HS-27A (cell line): ENCODE measurements at places on chromosomes 1 and 21.
A peak's percentile ranks its signal among the peaks of the same experiment; 100 is the strongest.

GRCh38 chr1:41504114-41505035, 19.9 kb upstream of the EDN2 start:
- DNase-seq: no peak

GRCh38 chr1:16138772-16139221, 17.1 kb downstream of the EPHA2 start:
- no peak for DNase-seq

- peak; percentile 97 for DNase-seq
These were observed 65.1 kb upstream of the JUN start for GRCh38 chr1:58848818-58849411.

GRCh38 chr1:95994643-95995042, 726.9 kb upstream of the PTBP2 start:
- no peak for DNase-seq

DNA sequence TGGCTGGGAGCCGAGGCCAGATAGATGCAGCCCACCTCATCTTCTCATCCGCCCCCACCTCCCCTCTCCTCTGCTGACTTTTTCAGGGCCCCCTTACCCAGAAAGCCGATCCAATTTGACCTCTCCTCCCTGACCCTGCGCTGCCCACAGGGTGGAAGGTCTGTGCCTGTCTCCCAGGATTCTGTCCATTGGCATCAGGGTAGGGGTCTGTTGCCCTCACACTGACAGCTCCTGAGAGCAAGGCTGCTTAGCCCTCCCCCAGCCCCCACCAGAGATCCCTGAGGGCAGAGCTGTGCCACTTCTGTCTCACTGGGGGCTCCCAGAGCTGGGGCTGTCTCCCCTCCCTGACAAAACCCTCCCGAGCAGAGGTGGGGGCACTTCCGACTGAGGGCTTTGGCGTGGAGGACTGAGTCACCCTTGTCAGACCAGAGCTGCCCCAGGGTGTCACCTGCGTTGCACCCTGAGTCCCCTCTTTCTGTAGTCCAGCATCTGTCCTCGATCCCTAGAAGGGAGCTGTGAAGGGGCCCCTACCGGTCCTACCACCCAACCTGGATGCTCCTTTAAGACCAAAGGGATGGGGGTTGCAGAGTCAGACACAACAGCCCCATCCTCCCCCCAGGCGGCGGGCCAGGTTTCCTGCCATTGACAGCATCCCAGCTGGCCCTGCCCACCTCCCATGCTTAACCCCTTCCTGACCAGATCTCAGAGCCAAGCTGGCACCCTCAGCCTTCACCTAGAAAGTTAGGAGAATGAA, 2.4 kb upstream of the FAM110D start:
- no peak for DNase-seq

- no peak for DNase-seq
These were observed 220.7 kb downstream of the HLX start for GRCh38 chr1:221099747-221100595.

DNA sequence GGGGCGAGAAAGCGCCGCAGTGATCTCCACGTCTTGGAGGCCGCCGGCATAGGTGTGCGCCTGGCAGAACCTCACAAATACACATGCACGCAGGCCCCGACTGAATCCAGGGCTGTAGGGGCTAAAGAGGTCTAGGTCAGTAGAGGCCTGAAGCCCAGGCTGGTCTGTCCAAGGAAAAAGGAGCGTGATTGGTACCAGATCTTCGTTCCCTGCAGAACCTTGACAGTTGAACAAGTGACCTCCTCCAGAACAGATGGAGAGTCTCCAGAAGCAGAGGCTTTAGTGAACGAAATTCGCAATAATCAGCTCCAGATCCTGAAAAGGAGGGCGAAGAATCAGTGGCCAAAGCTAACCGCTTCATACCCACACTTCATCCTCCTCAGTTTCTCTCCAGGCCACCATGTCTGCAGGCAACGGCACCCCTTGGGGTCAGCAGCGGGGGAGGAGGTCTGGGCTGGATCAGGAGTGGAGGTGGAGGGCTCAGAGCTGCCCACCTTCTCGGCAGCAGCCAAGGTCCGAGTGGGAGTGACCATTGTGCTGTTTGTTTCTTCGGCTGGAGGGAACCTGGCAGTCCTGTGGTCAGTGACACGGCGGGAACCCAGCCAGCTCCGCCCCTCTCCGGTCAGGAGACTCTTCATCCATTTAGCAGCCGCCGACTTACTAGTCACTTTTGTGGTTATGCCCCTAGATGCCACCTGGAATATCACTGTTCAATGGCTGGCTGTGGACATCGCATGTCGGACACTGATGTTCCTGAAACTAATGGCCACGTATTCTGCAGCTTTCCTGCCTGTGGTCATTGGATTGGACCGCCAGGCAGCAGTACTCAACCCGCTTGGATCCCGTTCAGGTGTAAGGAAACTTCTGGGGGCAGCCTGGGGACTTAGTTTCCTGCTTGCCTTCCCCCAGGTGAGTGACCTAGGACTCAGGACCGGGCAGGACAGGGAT, 749 bp upstream of the PEX11B start:
- peak; percentile 17 for DNase-seq

DNA sequence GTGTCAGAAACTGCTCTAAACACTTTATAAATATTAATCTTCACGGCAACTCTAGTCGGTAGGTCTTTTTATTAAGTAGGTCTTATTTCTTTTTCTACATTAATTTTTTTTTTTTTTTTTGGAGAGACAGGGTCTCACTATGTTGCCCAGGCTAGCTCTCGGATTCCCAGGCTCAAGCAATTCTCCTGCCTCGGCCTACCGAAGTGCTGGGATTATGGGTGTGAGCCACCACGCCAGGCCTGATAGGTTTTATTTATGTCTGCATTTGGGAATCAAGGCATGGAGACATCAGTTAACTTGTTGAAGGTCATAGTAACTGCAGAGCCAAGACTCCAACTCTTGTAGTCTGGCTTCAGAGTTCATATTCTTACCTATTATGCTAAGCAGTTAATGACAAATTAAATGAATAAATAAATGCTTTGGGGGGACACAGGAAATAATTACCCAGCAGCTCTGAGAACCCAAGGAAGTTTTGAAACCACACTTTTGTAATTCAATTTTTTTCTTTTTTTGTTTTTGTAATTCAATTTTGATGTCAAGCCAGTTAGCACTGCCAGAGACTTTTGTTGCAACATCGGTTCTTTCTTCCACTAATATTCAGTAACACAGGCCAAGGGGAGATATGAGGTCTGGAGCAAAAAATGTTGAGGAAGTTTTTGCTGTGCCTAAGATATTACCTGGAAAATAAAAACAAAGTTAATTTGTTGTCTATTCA, 9.4 kb upstream of the UAP1 start:
- DNase-seq: no peak

- DNase-seq: no peak
These were observed 124.5 kb downstream of the KCNK1 start for GRCh38 chr1:233738396-233738795.

DNA sequence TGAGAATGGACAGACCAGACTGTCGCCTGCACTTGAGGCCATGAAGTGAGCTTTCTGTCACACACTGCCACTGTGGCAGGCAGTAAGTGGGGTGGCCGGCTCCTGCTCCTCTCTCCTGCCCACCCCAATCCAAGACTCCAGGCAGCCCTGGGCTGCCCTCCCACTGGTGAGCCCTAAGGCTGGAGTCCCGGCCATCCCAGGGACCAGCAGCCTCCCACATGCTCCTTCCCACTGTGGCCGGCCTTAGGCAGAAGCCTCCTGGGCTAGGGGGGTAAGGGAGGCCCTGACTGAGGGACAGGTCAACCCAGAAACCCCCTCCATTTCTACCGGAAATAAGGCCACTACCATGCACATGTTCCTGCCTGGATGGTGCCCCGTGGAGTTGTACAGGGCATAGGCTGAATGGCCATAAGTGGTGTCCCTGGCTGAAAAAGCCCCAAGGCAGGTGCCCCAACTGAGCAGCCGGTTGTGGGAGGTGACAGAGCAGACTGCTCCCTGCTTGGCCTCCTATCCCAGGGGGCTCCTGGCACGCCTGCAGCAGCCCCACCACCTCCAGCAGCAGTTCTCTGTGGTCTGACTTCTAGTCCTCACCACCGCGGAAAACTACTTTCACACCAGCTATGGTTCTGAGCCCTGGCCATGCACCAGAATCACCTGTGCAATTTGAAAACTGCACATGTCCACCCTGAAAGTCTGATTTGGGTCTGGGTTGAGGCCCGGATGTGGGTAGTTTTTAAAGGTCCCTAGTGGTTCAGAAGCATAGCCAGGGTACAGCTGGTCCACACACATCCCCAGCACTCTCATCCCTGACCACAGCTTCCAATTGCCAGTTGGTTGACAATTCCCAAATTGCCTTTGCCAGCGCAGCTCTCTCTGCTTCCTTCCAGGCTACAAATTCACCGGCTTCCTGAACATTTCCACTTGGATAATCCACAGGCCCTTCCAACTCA, 1.6 kb upstream of the ARTN start:
- DNase-seq: no peak

GRCh38 chr1:213423041-213423440, 372.0 kb downstream of the RPS6KC1 start:
- DNase-seq: no peak

DNA sequence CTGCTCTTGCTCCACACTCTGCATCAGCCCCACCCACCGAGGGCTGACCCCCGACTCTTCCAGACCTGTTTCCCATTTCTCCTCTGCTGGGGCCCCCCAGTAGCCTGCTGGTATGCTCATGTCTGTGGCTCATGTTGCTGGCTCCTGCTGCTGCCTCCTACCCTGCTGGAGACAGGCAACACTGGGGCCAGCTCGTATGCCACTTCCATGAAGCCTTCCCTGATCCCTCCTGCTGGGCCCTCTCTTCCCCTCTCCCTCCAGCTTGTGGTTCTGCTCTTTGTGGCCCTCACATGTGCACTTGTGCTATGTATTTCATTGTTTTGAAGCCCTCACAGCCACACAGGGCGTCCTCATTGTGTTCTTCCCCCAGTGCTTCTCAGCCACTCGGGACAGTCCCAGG, 40.5 kb downstream of the CNN3 start:
- DNase-seq: no peak

- no peak for DNase-seq
These were observed 33.5 kb downstream of the DMAP1 start for GRCh38 chr1:44246806-44247205.

DNA sequence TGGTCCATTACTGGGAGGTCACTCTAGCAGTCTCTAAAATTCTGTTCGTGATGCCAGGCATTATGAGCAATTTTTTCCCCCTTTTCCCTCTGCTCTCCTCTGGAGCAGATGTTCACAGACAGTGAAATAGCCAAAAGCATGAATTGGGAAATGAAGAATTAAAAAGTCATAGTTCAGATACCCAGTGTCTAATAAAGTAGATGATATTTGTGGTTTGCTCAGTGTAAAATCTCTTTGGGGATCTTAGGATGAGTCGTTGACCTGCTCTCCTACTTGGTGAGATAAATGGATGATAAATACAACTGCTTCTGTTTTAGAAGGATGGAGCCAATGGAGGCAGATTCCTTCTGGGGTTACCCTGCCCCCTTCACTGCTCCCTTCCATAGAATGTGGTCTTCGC, 56.3 kb downstream of the KIAA0040 start:
- no peak for DNase-seq

DNA sequence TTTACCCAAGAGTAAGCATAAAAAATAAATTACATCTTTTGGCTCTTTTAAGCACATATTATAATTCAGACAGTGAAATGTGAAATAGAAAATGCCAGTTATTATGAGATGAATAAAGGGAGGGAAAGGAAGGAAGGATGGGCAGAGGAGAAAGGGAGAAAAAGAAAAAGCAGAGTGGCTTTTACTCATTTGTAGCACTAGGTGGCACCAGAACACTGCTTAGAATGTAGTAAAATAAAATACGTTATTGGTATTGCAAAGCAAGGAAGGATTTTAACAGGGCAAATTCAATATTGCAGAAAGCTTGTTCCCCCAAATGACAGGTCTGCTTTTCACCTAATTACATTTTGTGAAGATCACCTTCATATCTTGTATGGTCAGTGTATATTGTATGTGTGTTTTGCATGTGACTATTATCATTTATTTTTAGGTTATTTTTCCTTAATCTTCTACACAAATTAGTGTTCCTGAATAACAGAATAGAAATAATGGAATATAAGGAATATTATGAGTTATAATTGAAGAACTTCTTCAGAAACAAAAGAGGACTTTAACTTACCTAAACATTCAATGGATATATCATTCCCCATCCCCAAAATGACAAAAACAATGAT, 9.1 kb upstream of the PCNX2 start:
- DNase-seq: no peak

DNA sequence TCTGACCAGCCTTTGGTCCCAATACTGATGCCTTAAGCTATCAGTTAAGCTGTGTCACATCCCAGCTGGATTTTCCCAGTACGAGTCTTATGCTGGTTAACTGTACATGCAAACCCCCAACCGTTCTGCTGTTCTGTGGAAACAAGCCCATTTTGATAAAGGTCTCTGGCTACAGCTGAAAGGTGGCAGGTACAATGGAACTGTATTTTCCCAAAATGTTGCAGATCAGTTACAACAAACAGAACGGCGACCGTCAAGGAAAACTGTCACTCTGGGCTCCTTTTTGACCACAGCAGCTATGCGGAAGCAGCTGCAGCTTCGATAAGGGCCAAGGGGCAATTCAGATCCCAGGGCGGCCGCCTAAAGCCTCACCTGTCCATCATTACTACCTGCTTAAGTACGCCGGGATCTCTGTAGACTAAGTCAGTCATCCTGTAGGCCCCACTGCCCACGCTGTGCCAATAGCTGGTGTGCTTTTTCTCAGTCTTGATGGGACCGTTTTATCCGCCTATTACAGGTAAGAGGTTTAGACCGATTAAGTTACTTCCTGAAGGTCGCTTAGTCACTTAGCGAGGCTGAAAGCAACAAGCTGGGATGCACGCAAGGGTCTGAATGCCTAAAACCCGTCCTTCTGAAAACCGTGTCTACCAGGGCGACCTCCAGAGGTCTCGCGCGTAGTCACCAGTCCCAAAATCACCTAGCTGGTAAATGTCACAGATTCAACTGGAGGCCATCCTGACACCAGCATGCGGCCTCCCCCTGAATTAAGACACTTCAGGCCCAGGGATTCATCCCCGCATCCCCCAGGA, 11.1 kb upstream of the RAB42 start:
- DNase-seq: no peak

DNA sequence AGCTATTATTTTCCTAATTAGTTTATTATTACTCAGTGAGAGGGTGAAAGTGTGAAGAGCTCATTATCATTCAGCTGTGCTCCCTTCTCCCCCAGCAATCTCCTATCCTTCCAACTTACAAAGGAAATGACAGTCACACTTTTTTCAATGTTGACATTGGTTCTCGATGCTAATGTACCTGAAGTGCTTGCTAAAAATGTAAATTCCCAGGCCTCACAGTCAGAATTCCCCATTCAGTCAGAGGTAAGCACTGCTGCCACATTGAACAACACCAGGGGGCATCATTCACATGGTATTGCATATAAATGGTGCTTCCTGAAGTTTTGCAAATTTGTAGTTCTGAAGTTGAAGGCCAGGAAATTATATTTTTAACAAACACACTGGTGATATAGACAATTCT, 132.7 kb upstream of the FOXD3 start:
- no peak for DNase-seq

- no peak for DNase-seq
These were observed 1164.2 kb downstream of the BRINP3 start for GRCh38 chr1:189313488-189313887.

DNA sequence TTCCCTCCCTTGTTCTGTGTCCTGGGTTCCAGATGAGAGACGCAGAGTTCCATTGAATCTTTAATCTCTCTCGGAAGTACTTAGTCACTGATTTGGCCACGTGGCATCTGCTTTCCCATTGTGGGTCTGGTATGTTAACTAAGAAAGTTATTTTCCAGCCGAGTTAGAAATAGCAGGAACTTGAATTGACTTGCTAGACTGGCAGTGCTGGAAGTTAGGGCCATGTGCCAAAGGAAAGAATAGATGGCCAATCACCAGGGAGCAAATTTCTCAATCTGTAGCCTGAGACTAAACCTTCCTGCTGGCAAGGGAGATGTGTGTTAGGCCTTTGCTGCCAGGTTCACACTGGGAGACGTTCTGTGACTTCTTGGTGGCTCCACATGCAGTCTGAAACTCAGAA, 24.2 kb upstream of the SLFNL1 start:
- no peak for DNase-seq
